ENCODE measurements at places on chromosomes 7 and 10.

- DNase-seq, result no peak
Measured at GRCh38 chr7:45162311-45162845, 4.8 kb downstream of the RAMP3 start.

- peak; percentile 86 for DNase-seq
Measured at GRCh38 chr7:3063016-3063753, 19.5 kb upstream of the CARD11 start.

DNA sequence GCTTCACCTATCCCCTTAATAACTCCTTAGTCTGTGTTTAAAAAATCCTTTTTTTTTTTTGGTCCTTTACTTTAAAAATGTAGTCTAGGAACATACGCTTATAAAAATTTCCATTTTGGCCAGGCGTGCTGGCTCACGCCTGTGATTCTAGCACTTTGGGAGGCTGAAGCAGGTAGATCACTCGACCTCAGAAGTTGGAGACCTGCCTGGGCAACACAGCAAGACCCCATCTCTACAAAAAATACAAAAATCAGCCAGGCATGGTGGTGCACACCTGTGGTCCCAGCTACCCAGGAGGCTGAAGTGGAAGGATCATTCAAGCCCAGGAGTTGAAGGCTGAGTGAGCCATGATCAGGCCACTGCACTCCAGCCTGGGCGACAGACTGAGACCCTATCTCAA is 14.8 kb downstream of the KAZALD1 start:
- DNase-seq, result no peak

DNA sequence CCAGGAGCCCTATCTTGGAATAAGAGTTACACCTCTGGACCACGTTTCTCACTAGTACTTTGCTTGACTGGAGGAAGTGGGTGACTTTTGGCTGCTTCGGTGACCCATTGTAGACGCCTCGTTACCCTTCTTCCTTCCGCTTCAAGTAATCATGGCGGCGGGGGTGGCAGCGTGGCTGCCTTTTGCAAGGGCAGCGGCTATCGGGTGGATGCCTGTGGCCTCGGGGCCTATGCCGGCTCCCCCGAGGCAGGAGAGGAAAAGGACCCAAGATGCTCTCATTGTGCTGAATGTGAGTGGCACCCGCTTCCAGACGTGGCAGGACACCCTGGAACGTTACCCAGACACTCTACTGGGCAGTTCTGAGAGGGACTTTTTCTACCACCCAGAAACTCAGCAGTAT is 1.5 kb downstream of the KCND2 start:
- no peak for DNase-seq

DNA sequence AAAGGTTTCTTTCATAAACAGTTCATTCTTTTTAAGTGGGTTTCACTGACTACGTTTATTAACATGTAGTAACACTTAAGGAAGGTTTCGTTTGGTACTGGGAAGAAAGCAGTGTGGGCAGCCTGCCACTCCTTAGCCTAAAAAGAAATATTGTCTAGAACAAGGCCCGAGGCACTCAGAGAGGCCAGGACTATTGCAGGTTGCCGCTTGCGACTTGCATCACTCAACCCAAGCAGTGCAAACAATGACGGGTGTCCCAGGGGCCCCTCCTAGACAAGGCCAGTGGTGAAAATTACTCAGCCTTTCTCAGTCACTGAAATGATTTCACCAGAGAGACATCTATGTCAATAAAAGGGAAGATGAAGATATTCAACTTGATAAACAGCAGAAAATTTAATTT is 243.9 kb downstream of the SNX13 start:
- DNase-seq, result no peak

DNA sequence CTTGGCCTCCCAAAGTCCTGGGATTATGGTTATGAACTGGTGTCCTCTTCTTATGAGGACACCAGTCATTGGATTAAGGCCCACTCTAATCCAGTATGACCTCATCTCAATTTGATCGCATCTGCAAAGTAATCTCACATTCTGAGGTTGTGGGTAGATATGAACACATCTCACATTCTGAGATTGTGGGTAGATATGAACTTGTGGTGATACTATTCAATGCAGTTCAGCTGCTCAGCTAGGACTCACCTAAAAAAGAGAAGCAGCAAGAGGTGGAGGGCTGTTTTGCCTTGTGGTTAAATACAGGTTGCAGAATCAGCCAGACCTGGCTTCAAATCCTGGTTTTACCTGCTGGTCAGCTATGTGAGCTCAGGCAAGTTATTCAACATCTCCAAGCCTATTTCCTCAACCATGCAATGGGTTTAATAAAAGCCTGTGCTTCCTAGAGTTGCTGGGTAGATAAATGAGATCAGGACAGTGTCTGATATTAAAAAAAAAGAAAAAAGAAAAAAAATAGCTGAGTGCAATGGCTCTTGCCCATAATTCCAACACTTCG is 8.5 kb upstream of the BAG3 start:
- DNase-seq, result no peak

DNA sequence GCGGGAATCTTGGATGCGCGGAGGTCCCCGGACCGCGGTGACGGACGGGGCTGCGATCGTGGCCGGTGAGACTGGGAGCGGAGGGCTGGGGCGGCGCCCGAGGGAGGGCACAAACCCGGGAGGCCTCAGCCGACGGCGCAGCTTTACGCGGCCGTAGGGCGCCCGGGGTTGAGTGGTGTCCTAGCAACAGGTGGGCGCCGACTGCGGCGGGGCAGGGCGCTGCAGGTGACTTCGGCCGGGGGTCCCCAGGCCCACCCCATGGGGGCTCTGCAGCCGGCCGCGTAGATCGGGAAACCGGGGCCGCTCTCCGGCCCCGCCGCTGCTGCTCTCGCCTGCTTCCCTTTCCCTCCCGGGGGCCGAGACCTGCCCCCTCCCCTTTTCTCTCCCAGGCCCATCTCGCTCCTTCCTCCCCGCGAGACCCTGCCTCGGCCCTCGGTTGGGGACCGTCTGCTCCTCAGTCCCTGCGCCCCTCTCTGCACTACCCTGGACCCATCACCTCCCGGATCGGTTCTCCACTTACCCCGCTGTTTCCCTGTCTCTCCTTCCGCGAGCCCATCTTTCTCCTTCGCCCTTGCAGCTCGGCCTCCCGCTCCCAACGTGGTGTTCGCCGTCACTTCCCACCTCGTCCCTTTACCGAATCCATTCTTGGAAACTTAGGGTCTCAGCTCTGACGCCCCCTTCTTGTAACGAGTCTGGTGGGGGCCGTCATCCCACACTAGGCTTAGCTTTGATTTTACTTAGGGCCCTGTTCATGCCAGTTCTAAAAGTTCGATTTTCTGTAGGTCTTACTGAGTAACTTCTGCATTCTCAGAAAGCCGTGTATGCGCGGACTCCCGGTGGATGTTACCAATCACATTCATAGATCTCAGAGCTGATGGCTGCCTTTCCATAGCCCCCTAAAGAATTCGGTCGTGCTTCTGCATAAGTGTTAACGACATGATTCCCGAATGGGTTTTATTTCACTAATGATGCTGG is 18.5 kb upstream of the ACBD5 start:
- DNase-seq, result no peak

GRCh38 chr10:86265236-86265894 is 101.2 kb downstream of the GRID1 start:
- DNase-seq, result no peak

DNA sequence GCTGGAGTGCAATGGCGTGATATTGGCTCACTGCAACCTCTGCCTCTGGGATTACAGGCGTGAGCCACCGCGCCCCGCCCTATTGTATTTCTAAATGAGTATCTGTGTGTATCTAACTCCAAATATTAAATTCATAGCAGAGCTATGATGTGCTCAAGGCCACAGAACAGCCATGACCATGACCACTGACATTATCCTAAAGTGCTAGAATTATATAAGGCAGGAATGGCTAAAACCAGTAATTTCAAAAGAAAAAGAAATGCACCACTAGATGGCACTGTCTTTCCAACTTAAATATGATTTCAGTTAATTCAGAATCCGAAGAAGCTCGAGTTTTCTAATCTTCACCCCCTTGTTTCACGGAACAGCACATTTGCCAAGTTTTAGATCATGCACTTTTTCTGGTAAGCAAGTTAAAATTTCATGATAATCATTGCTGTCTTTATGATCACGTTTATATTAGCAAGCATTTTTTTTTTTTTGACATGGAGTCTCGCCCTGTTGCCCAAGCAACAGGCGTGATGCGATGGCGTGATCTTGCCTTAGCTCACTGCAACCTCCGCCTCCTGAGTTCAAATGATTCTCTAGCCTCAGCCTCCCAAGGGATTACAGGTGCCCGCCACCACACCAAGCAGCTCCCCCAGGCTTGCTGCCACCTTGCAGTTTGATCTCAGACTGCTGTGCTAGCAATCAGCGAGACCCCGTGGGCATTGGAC is 65.3 kb downstream of the OR13A1 start:
- DNase-seq, result no peak

- DNase-seq, result peak; percentile 72
Measured at GRCh38 chr10:119496273-119496672, 46.2 kb downstream of the RGS10 start.

DNA sequence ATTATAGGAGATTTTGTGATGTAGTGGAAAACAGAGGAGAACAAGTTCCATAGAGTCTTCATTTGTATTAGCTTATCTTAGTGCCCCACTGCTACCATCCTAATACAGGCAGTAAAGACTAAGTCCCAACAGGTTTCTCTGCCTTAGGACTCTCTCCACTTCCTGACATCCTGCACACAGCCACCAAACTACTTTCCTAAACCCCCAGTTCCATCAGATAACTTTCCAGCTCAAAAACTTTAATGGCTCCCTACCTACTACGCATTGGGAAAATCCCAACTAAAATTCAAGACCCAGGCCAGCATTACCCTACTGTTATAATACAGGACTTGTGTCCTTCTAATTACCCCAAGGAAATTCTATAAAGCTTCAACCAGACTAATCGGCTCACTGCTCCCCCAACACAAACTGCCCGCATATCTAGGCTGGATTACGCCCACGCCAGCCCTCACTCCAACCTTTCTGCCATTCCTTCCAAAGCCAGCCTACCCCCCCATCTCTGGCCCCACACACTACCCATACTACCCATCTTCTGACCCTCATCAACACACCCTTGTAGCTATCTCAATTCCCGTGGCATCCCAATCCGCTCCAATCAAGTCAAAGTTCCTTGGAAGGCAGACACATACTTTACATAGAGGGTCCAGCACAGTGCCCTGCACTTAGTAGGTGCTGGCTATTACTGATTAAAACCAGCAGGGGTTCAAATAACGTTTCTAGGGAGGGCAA is 1.4 kb downstream of the IDE start:
- no peak for DNase-seq

DNA sequence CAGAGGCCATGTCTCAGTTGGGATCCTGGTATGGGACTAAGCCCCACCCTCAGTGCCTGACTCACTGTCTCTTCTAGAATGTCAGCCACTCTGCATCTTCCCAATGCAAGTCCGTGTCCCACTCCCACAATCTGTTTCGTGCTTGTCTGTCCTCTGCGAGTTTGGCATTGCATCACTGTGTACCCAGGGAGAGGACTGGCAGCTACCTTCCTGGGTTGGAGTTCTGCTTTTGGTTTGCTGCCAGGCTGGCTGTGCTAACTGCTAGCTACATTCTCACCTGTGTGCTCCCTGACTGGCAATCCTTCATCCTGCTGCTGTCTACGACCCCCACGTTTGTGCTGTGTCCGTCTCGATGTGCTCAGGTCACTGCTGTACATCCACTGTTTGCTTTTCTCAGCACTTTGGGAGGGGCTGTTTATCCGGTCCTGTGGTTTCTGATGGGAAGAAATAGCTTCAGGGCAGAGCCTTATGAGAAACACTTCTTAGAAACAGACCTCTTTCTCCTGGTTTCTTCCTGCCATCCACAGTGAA is 56.0 kb upstream of the GLI3 start:
- no peak for DNase-seq

DNA sequence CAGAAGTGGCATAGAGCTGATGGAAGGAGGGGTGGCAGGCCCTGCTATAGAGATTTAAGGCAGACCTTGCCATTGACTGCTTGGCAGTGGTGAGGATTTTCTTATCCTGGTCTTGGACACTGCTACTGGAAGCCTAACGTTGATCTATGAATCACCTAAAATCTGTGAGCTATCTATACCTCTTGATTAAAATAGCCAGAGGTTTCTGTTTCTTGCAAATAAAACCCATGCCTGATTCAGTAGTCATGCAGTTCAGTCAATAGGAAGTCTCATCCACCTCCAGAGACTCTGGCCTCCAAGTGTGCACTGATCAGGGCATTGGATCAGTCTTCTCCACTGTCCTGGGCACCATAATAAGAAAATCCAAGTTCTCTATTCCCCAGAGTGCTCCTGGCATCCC is 286.5 kb downstream of the PTEN start:
- no peak for DNase-seq

DNA sequence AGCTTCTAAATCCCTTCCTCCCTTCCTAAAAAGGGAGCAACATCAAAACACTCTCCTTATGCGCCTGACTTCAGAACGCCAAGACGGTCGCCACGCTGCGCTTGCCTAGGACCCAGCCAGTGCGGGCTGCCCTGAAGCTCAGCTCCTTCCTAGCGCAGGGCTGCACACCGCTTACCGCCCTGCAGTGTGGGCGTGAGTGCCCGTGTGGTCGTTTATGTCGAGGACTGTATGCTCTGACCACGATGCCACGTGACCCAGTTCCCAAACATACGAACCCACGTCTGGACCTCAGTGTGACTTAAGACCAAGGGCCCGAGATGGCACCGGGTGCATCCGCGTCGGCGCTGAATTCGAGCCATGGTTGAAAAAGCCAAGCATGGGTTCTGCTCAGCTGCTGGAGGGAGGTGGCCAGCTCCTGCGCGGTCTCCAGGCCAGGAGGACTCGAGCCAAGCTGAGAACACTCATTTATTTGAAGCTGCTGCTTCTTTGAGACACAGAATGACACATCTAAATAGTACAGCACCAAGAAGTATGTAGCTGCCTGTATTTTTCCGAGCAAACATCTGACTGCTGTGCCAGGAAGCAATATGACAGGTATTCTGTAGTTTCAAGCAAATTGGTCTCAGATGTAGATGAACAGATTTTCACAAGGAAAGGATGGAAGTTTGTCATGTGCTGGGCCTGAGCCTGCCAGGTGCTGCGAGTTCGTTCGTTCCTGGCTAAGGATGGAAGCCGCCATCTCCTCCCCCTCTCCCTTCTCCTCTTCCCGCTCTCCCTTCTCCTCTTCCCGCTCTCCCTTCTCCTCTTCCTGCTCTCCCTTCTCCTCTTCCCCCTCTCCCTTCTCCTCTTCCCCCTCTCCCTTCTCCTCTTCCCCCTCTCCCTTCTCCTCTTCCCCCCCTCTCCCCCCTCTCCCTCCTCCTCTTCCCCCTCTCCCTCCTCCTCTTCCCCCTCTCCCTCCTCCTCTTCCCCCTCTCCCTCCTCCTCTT is 184.7 kb downstream of the EBF3 start:
- no peak for DNase-seq

- no peak for DNase-seq
Measured at GRCh38 chr10:77195101-77195500, 442.5 kb downstream of the KCNMA1 start.

GRCh38 chr10:112797855-112798254 is 152.2 kb upstream of the TCF7L2 start:
- no peak for DNase-seq

GRCh38 chr7:124764847-124765400 is 668 bp downstream of the GPR37 start:
- DNase-seq, result peak; percentile 7

Measured in stimulated activated CD4-positive, alpha-beta T cell treated with anti-CD3 and anti-CD28 coated beads, Interleukin-4, amount 100 ng/mL, for 24 hours (primary cell).